ENCODE measurements at places on chromosomes 7 and 10.

- DNase-seq, result no peak
Measured at GRCh38 chr10:103661198-103661950, 167.9 kb downstream of the NEURL1 start.

DNA sequence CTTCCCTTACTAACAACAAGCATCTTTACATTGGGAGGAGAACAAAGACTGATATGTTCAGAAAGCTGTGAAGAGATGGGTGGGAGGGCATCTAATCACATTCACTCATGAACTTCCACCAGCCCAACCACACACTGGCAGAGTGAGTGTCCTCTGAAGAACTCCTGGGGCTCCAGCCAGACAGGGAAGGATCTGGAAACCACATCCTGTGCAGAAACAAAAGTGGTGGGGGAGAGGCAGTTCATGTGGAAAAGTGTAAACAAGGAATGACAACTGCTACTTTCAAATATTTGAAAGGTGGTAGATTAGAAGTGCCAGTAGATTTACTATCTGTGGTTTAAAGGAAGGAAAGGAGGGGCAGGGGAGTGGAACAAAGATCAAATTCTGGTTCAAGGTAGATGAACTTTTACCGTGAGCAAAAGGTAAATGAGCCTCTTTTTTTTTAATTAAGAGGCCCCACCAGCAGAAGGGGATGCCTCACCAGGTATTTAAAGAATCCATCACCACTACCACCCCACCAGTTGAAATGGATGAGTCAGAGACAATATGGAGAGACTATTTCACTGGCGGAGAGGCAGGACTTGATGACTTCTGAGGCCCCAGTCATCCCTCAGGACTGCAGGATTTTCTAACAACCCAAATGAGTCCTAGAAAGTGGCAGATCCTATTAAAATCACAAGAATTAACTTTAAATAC, 34.5 kb downstream of the GOT1 start:
- DNase-seq, result no peak

DNA sequence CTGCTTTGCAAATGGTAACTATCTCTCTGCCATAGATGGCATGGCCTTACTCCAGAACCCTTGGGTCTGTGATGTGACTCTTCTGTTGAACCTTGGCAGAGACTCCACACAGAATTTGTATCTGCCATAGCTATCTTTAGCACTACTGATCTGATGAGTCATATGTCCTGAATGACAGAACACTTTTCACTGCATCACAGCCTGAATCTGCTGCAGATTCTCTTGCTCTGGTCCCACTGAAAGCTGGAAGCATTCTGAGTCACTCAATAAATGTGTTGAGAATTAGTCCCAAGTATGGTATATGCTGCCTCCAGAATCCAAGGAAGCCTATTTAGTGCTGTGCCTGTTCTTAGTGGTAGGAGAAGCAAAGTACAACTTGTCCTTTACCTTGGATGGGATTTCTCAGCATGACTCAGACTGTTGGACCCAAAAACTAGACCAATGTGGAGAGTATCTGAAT, 39.5 kb upstream of the ANKRD1 start:
- DNase-seq, result no peak

DNA sequence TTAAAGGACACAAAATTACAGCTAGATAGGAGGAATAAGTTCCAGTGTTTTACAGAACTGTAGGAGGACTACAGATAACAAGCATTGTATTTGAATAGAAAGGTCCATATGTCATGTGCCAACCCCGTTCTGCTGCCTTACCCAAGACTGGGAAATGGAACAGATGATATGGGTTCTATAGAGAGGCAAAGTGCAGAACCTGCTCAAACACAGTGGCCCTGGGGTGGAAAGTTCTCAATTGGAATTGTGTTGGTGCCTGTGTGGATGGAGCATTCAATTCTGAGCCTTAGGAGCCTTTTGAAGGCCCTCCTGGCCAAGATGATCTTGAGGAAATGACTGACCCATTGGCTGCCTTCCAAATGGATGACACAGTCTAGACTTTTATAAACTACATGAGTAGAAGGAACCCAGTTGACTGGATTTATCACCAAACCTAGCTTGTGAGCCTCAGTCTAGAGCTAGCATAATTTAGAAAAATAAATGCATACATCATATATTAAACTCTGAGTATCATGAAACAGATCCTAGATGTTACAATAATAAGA, 4.1 kb upstream of the PRSS1 start:
- DNase-seq, result no peak

DNA sequence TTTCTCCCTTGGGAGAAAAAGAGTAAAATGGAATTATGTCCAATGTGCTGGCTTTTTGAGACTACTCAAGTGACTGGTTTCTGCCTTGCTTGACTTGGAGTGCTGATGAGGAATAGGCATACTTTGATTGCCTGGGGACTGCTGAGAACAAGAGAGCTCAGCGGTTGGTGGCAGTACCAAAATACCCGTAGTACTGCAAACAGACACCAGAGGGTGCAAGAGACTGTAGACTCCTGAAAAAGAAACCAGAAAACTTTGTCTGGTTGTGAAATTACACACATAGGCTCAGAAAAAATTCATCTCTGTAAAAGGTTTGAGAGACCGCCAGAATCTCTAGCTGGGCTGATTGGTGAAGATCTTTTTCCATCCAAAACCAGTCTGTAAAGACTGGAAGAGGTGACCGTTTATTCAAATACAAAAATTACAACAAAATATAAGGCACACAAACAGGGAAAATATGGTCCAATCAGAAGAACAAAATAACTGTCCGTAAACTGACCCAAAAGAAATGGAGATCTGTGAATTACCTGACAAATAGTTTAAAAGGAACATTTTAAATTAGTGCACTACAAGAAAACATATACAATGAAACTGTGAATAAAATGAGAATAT, 18.5 kb downstream of the BICC1 start:
- DNase-seq, result peak; percentile 13

DNA sequence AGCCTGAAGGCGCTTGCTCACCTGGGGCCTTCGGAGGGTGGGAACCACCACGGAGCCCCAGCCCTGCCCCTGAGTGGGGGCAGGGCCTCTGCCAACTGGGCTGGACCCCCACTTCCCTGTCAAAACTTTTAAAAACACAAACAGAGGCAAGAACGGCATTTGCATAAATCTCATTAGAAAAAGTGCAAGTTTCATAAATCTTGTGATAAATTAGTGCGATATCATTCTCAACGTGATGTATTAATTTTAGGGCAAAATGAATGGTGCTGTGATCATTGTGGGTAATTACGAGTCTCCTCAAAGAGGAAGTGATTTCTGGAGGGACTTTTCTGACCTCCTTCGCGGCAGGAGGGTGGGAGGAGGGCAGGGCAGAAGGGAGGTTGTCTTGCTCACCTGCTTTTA, 98.3 kb downstream of the CDH23 start:
- no peak for DNase-seq

- no peak for DNase-seq
Measured at GRCh38 chr7:155590215-155591018, 44.1 kb upstream of the CNPY1 start.

- no peak for DNase-seq
Measured at GRCh38 chr7:159136442-159136841, 8.2 kb downstream of the VIPR2 start.

DNA sequence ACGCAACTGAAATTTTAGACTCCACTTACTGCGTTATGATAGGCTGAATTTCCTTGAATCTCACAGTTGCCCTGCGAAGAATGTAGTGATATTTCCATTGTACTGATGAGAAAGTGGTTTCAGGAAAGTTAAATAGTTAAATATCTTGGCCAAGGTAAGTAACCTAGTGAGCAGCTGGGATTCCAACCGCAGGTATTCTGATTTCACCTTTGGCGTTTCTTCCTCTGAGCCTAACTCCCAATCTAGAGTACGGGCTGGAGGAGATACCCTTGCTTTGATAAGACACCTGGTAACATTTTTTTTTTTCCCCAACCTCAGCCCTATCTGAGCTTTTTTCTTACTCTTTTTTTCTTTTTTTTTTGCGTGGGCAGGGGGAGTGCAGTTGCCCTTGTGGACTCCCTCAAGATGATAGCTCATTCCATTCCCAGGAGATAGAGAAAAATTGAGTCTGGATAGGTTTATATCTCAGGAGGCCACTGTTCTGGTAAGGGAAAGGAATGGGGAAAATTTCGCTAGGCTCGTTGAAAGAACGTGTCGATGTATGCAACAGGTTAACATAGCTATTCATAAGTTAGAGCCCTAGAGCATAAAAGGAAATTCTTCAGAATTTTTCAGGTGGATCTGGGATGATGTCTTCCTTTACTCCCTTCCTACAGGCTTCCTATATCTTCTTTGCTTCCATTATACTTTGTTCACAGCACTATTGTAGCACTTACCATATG, 3.1 kb upstream of the TAS2R38 start:
- no peak for DNase-seq

DNA sequence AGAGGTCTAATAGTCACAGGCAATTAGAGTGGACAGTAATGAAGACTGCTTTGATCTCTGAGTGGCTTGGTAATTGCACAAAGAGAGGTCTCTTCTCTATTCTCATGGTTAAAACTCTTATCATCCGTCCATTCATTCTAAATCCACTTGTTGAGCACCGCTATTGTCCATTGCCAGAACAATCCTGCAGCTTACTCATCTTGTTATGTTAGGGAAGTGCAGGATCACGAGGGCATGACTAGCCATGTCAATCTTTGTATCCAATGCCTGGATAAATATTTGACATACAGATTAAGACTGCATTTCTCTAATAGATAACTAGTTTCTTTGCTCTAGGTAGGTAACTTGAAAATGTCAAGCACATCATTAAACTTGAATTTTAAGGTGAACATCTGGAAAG, 14.9 kb downstream of the SFTPD start:
- DNase-seq, result no peak

DNA sequence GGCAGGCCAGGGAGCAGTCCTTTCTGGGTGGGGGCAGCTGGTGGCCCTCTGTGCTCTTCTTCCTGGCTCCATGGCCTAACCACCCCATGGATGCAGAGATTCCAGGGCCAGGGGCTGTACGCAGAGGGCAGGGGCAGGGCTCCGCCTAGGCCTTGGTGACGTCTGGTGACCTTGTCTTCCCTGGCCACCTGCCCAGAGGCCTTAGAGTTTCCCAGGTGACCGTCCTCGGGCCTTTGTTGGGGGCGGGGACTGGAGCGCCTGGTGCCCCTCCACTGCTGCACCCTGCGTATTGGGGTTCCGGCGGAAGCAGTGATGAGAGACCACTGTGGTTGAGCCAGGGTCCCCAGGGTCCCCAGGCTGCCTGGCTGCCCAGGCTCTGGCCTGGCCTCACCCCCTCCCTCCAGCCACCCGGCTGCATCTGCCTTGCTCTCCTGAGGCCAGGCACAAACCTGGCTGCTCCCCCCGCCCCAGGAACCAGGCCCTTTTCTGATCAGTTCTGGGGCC, 10.3 kb downstream of the PWWP2B start:
- no peak for DNase-seq

GRCh38 chr10:22554461-22555182, 159.8 kb downstream of the PIP4K2A start:
- no peak for DNase-seq

DNA sequence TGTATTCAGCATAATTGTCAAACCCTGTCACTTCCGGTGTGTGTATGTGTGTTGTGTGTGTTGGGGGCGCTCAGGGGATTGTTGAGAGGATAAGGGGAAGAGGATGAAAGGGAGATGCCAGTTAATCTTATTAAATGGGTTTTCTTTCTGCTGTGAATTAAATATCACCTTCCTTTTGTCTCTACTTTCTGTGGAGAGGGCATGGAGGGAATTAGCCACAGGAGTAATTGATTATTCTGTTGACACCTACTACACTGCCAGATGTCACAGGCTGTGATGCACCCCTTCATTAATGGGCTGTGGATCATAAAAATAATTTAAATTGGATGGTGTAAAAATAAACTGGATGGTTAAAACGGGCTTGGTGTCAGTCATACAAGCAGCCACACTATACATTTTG, 311.9 kb downstream of the MDFIC start:
- DNase-seq, result no peak
